Myocyte (in vitro differentiated cells): ENCODE measurements at places on chromosomes 2 and 18. TPM values are rescaled to one million over a fixed set of nuclear protein-coding genes. Genes with fewer than 3 reads are reported as not detected.

CPS1 gene
- 27.5 and 33.9 TPM in 2 replicates for total RNA-seq

WDR33 gene
- 22.9 and 28.8 TPM in 2 replicates for total RNA-seq

DNA sequence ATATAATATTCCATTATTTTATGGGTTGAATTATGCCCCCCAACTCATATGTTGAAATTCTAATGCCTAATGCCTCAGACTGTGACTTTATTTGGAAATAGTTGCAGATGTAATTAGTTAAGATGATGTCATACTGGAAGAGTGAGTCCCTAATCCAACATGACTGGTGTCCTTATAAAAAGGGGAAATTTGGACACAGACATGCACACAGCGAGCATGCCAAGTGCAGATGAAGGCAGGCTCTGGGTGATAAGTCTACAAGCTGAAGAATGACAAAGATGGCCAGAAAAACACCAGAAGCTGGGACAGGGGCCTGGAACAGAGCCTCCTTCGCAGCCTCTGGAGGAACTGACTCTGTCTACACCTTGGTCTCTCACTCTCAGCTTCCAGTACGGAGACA lies 10.0 kb upstream of the ASAP2 start:
- no peak for DNase-seq

HOXD12 gene
- not detected in 2 replicates for total RNA-seq

DNA sequence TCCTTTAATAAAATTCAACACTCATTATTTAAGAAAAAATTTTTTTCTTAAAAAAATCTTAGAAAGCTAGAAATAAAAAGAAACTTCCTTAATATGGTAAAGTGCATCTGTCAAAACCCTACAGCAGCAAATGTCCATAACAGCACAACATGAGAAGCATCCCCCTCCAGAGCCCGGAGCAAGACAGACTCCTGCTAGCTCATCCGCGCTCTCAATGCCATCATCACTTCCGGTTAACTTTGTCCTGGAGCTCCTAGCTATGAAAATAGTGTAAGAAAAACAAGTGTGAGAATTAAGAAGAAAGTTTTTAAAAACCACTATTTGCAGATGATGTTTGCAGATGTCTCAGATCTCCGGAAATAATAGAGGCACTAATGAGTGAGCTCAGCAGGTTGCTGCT lies 103.1 kb downstream of the TEX51 start:
- DNase-seq: no peak

DNA sequence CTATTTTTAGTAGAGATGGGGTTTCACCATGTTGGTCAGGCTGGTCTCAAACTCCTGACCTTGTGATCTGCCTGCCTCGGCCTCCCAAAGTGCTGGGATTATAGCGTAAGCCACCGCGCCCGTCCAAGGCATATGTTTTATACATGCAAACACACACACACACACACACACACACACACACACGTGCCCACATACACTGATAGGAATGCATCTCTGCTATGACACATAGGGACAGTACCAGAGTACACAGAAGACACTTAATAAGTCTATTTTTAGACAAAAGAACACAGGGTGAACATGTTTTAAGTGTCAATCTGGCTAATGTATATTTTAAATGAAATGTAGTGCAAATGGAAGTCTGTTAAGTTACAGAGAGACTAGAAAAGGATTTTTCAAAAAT lies 10.7 kb upstream of the RNF103 start:
- no peak for DNase-seq

FHOD3 gene
- total RNA-seq: 23.2 and 57.5 TPM in 2 replicates

ALPP gene
- total RNA-seq: not detected in 2 replicates

PHOSPHO2 gene
- 4.5 and 4.8 TPM in 2 replicates for total RNA-seq

DNA sequence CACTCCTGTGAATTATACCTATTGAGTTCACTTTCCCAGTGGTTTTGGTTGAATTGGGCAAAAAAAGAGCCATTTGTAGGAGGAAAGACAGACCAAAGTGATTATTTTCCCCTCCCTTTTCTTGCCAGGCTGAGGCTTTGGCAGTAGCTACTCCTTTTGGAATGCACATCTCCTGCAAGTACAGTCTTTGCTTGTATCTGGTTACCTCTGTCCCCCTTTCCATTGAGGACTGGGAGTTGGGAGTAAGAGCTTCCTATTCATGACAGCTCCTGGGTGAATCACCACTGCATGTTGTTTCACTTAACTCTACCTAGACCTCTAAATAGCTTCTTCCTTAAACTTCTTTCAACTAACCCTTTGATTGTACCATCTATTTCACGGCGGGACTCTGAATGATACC lies 695.3 kb upstream of the ZNF804A start:
- DNase-seq: no peak
